Stimulated activated CD4-positive, alpha-beta T cell treated with anti-CD3 and anti-CD28 coated beads, Interleukin-15, amount 100 ng/mL, for 1 hour (primary cell): ENCODE measurements at places on chromosomes 2 and 18.

GRCh38 chr2:136019825-136020224 lies 34.4 kb upstream of the DARS1 start:
- no peak for DNase-seq

DNA sequence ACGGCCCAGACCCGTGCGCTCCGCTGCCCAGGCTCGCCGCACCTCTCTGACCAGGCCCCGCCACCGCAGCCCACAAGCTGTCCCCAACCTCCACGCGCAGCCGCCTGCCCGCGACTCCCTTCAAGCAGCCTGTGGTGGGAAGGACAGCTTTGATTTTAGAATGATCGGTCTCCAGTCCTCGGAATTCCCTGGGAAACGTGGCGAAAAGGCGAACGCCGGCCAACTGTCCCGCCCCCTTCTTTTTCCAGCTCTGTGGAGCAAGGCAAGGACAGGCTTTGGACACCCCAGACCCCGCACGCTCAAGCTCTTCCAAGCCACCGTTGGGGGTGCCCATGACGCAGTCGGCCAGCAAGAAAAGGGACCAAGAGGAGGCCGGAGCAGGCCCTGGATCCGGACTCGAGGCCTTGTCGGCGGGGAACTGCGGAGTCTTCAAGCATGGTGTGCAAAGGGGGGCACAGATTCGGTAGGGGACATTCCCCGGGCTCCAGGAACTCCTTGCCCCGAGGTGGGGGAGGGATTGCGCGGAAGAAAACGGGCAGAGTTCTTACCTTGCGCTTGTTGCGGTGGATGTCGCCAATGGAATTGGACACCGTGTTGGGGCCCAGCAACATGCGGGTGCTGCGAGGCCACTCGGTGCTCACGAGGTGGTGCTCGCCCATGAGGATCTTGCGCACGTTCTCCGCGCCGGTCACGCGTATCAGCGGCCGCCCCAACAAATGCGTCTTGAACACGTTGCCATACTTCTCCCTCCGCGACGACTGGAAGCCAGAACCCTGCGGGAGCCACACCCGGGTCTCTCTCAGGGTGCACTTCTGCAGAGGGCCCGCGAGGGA lies 4.0 kb downstream of the CYP26B1 start:
- DNase-seq, result no peak

DNA sequence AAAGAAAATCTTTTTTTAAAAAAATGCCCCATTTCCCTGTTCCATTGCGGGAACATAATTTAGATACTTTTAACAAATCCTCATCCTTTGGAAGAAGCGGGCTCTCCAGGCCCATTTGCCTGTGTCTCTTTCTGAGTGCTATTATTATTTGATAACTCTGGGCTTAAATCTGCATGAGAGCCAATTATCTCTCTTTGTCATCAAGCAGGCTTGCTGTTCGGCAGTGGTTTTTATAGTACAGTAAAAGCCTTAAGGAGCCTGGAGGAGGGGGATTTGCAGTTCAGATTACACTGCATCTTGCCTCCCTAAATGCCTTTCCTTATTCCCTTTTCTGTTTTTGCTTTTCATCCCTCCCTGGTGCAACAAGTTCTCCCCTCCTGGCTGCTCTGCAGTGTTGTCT lies 50.6 kb downstream of the CELF4 start:
- DNase-seq, result no peak

GRCh38 chr2:165558832-165559231 lies 89.3 kb downstream of the CSRNP3 start:
- no peak for DNase-seq
